Neural crest cell (in vitro differentiated cells): ENCODE measurements at places on chromosomes 16 and 17. TPM values are rescaled to one million over a fixed set of nuclear protein-coding genes. Genes with fewer than 3 reads are reported as not detected.

The MYH11 gene
- 0.05 and 0.09 TPM in 2 replicates for total RNA-seq

The KRTAP9-7 gene
- total RNA-seq = not detected in 2 replicates

The ZNF500 gene
- 17.6 and 21.1 TPM in 2 replicates for total RNA-seq

The CD300H gene
- total RNA-seq = not detected in 2 replicates

The CA10 gene
- total RNA-seq = not detected in 2 replicates

The MRPS34 gene
- total RNA-seq = 135 and 141 TPM in 2 replicates

The GAA gene
- 36.2 and 38.4 TPM in 2 replicates for total RNA-seq

The CTRL gene
- 2.5 and 3.0 TPM in 2 replicates for total RNA-seq

The PIRT gene
- 0.07 and 0.09 TPM in 2 replicates for total RNA-seq

The TNFSF13 gene
- 0.45 and 0.86 TPM in 2 replicates for total RNA-seq

The KRT20 gene
- total RNA-seq = not detected in 2 replicates

GRCh38 chr17:71985111-71986039, 135.4 kb upstream of the SOX9 start:
- no peaks in the 10 kb centered on the region for H3K4me1 ChIP-seq
- no peaks in the 10 kb centered on the region for H3K36me3 ChIP-seq
- peak overlapping the region; percentile 63 for H3K27ac ChIP-seq
- no peaks in the 10 kb centered on the region for H3K27me3 ChIP-seq
- no peak overlapping the region for H3K4me3 ChIP-seq
- DNase-seq = no peak

DNA sequence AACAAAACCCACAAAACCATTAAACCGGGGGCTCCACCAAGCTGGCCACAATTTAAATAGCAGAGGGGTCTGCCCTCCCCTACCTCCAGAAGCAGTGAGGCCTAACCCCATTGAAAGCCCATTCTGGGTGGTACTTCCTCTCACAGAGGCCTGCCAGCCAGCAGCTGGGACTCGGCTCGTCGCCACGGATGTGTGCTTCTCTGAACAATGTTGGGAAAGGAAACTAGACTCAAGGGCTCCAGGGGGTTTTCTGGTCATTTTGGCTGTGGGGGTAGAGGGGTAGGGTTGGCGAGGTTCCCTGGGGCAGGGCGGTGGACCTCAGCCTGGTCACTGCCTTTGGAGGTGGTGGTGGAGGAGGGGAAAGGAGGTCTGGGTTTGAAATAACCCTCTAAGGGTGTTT, 4.7 kb upstream of the PLCG2 start:
- no peak for DNase-seq
- peaks cover 29% of the 10 kb centered on the region for H3K27me3 ChIP-seq

- no peak for DNase-seq
- H3K36me3 ChIP-seq = no peaks in the 10 kb centered on the region
- H3K27ac ChIP-seq = peak within 1 kb of the TSS; percentile 27
- H3K4me1 ChIP-seq = no peaks in the 10 kb centered on the region
- no peak within 1 kb of the TSS for H3K4me3 ChIP-seq
These were observed at the start of gene TRPV3 for GRCh38 chr17:3557768-3558583. TRPV3 (minus strand) TSS chr17:3557812; CDS start chr17:3554850, 2,962 bp downstream.

DNA sequence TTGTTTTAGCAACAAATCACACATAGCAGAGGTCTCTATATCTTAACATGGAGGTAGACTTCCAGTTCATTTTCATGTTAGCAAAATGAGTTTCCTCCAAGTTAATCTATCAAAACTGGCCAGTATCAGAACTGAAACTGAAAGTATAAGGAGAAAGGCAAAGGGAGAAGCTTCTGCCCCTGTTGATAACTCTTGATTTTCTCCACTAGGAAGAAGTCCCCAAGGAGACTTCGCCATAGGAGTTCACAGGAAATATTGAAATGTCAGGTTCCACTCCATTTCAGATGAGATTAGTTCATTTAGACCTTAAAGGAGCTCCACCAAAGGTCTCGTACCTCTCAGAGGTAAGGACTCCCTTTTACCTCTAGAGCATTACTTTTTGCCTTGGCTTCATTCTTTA, 1.2 kb upstream of the OGFOD3 start:
- no peaks in the 10 kb centered on the region for H3K27me3 ChIP-seq
- H3K27ac ChIP-seq = no peak overlapping the region
- peaks cover 25% of the 10 kb centered on the region for H3K36me3 ChIP-seq
- no peak for DNase-seq

GRCh38 chr17:55264645-55265298, at the start of gene HLF:
HLF (plus strand) TSS chr17:55264960; CDS start chr17:55265485, 525 bp downstream.
- peak; percentile 57 for DNase-seq
- H3K4me3 ChIP-seq = peak within 1 kb of the TSS; percentile 82

GRCh38 chr16:55330781-55331647, 7.0 kb downstream of the IRX6 start:
- H3K4me1 ChIP-seq = peaks cover 14% of the 10 kb centered on the region
- H3K4me3 ChIP-seq = peak overlapping the region; percentile 82
- peaks cover 99% of the 10 kb centered on the region for H3K27me3 ChIP-seq
- DNase-seq = no peak

DNA sequence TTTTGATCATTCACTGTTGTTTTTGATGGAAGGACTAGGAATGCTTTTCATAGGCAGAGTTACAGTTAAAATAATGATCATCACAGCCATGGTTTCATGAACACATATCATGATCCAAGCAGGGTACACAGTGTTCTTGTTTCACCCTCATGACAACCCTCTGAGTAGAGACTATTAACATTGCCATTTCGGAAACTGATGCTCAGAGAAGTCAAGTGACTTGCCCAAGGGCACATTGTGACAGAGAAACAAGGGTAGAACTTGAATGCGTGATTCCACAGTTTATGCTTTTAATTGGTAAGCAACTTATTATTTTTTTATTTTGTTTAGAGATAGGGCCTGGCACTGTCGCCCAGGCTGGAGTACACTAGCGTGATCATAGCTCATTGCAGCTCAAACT, 202.3 kb downstream of the KATNIP start:
- H3K27ac ChIP-seq = no peak overlapping the region
- no peaks in the 10 kb centered on the region for H3K27me3 ChIP-seq
- peaks cover 24% of the 10 kb centered on the region for H3K4me1 ChIP-seq
- no peak overlapping the region for H3K4me3 ChIP-seq

- H3K36me3 ChIP-seq = no peaks in the 10 kb centered on the region
- no peak for DNase-seq
- no peak overlapping the region for H3K4me3 ChIP-seq
- H3K4me1 ChIP-seq = peaks cover 7% of the 10 kb centered on the region
- peaks cover 37% of the 10 kb centered on the region for H3K27me3 ChIP-seq
These were observed 68.9 kb upstream of the EEF2KMT start for GRCh38 chr16:5166486-5166885.

- DNase-seq = no peak
- no peak overlapping the region for H3K27ac ChIP-seq
- no peak overlapping the region for H3K4me3 ChIP-seq
- peaks cover 2% of the 10 kb centered on the region for H3K36me3 ChIP-seq
- no peaks in the 10 kb centered on the region for H3K4me1 ChIP-seq
- H3K27me3 ChIP-seq = no peaks in the 10 kb centered on the region
These were observed 4.6 kb upstream of the ZFHX3 start for GRCh38 chr16:73052576-73052975.

DNA sequence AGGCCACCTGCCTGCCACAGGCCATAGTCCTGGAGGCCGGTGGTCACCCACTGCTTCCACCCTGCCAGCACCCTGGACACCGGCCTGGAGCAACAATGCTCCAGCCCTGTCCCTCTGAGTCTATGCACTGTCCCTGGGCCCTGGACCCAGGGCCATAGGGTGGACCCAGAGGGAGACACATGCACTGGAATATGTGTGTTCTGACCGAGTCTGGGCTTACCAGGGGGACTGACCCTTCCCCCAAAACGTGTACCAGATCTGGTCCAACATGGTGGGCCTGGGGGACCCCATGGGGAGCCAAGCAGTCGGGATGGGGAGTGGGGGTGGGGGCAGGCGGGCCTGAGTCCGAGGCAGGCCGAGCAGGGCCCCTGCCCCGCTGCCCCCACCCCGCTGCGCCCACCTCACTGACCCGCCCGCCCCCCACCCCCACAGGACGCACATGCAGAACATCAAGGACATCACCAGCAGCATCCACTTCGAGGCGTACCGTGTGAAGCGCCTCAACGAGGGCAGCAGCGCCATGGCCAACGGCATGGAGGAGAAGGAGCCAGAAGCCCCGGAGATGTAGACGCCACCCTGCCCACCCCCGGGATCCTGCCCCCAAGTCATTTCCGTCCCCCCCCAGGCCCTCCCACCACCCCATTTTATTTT, 357.4 kb downstream of the SEC14L1 start:
- H3K27me3 ChIP-seq = peaks cover 3% of the 10 kb centered on the region
- H3K4me1 ChIP-seq = peaks cover 5% of the 10 kb centered on the region
- H3K27ac ChIP-seq = no peak overlapping the region
- peaks cover 11% of the 10 kb centered on the region for H3K36me3 ChIP-seq

DNA sequence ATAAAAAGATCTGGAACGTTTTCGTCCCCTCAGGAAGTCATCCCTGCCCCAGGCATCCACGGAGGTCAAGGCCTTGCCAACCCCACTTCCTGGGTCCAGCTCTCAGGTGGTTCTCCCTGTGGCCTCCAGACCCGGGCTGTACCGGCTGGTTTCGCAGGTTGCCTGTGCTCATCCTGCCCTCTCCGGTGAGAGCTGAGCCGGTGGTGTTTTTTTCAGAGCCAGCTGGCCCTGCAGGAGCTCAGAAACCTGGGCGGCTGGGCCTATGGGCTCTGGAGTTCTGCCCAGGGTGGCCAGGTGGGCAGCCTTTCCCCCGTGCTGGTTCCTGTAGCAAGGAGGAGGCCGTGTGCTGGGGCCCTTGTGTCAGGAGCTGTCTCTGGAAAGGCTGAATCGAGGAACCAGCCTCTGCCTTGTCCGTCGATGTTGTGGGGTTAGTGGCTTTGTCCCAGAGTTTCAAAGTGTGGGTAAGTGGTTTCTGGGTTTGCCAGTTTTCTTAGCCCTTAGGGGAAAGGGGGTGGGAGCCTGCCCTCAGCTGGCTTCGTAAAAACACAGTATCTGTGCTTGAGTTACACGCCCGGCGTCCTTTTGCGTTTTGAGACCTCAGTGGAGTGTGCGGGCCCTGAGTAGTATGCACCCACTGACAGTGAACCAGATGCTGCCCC, 23.6 kb downstream of the C16orf90 start:
- H3K4me3 ChIP-seq = no peak overlapping the region
- H3K27ac ChIP-seq = no peak overlapping the region
- no peak for DNase-seq
- H3K4me1 ChIP-seq = peaks cover 17% of the 10 kb centered on the region
- no peaks in the 10 kb centered on the region for H3K27me3 ChIP-seq

DNA sequence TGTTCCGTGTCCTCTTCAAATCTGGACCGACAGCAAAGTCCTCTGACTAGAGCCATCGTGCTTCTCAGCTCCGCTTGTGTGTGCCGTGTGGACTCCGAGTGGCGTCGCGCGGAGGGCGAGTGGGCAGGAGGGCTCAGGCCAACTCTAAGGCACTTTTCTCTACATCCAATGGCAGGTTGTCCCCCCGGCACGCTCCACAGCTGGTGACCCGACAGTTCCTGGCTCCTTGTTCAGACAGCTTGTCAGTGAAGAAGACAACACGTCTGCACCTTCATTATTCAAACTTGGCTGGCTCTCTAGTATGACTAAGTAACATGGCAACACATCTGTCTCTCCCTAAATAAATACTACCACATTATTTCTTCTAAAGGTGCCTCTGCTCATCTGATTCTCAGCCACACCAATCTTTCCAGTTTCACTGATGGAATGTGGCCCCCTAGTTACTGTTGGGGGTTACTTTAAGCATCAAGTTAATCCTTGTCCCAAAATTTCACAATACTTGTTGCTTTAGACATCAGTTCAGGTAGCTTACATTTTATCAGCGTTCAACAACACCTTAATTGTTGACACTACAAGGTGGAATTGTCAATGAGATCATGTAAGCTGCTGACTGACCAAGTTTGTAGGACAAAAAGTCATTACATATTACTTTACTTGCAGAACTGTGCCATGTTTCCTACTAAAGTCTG, 15.4 kb downstream of the COG1 start:
- H3K27ac ChIP-seq = no peak overlapping the region
- peaks cover 13% of the 10 kb centered on the region for H3K36me3 ChIP-seq
- no peak for DNase-seq
- H3K4me3 ChIP-seq = no peak overlapping the region

GRCh38 chr16:56980792-56981724, 8.3 kb upstream of the NLRC5 start:
- H3K4me1 ChIP-seq = no peaks in the 10 kb centered on the region
- H3K27me3 ChIP-seq = peaks cover 9% of the 10 kb centered on the region
- DNase-seq = no peak
- H3K4me3 ChIP-seq = no peak overlapping the region
- H3K27ac ChIP-seq = peak overlapping the region; percentile 52

- H3K27ac ChIP-seq = no peak overlapping the region
- H3K36me3 ChIP-seq = no peaks in the 10 kb centered on the region
- peaks cover 5% of the 10 kb centered on the region for H3K27me3 ChIP-seq
- H3K4me3 ChIP-seq = no peak overlapping the region
- peaks cover 7% of the 10 kb centered on the region for H3K4me1 ChIP-seq
These were observed 56.3 kb downstream of the SOX9 start for GRCh38 chr17:72176951-72177660.

DNA sequence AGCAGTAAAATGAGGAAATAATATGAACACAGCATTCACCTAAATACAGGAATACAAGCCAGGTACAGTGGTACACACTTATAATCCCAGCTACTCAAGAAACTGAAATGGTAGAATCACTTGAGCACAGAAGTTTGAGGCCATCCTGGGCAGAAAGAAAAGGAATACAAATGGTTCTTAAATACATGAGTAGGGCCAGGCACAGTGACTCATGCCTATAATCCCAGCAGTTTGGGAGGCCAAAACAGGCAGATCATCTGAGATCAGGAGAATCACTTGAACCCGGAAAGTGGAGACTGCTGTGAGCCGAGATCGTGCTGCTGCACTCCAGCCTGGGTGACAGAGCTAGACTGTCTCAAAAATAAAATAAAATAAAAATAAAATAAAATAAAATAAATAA, 23.0 kb upstream of the SMG8 start:
- H3K27me3 ChIP-seq = no peaks in the 10 kb centered on the region
- no peak overlapping the region for H3K27ac ChIP-seq
- DNase-seq = no peak
- no peaks in the 10 kb centered on the region for H3K4me1 ChIP-seq
- H3K36me3 ChIP-seq = peaks cover 25% of the 10 kb centered on the region

DNA sequence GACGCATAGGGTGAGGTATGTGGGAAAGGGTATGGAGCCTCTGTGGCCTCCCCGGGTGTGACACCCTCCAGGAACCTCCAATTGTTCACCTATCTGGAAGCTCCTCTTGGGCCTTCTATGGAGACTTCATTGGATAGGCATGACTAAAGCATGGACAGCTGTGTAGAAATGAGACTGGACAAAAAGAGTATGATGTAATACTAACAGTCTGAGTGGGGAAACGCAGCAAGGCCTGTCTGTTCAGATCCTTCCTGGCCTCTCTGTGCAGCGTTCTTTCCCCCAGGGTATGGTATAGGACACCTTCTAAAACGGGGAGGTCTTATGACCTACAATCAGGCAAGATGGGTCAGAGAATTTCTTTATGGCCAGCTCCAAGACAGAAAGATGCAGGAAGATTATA, 30.7 kb upstream of the CCNF start:
- no peak overlapping the region for H3K4me3 ChIP-seq
- peaks cover 14% of the 10 kb centered on the region for H3K27me3 ChIP-seq
- no peaks in the 10 kb centered on the region for H3K4me1 ChIP-seq
- H3K27ac ChIP-seq = no peak overlapping the region
